ENCODE measurements at places on chromosomes 5 and 9. TPM values are rescaled to one million over a fixed set of nuclear protein-coding genes. Genes with fewer than 3 reads are reported as not detected.

The PTGDS gene
- total RNA-seq, result 0.25 TPM

The GADD45G gene
- total RNA-seq, result under 0.01 TPM

The DMGDH gene
- 0.76 TPM for total RNA-seq

DNA sequence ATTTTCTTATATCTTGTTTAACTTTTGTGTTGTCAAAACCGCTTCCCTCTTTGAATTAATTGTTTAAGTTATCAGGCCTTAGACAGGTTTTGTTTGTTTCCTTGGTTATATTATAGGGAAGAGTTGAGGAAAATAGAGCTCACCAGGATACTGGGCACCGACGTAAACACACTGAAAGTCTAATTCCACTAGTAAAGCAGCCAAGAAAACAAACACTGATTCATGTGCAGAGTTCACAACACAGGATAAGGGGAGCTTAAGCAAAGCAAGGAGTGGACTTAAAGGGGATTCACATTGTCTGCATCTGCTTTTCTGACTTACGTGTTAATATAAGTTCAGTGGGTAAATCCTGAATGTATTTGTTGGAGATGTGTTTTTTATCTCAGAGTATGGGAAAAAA, 139.0 kb upstream of the CDH6 start:
- DNase-seq, result no peak

DNA sequence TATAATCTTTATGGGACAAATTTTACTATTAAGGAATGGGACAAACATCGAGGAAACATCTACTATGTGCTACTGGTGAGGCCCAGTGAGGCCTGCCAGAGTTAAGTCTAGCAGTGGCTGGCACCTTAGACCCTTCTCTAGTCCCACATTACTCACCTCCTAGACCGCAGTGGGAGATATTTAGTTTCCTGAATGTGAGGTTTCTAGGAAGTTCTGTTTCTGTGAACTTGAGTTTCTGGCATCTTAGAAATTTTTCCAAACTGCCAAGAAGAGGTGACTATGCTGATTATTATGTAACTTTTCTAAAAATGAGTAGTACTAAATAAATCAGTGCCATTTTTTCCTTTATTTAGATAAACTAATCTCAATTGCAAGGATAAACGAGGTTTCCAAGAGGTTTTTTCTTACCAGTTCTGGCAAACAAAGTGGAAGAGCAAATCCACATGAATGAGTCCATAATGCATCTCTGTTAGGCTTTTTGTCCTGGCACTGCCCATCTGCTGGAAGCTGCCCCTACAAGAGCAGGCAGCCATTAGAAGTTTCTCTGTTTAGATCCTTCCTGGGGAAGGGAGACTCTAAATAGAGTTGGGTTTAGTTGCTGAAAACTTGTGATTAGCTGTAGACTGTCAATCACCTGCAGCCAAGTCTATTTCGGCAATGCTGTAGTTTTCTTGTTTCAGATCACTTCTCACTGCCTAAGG, 348.7 kb downstream of the MAN2A1 start:
- DNase-seq, result no peak

- DNase-seq, result no peak
These were observed 48.6 kb downstream of the NMUR2 start for GRCh38 chr5:152356506-152356905.

- no peak for DNase-seq
These were observed 51.8 kb upstream of the FNIP1 start for GRCh38 chr5:131848662-131849061.
